BJ (cell line): ENCODE measurements at places on chromosomes 11 and 22.

DNA sequence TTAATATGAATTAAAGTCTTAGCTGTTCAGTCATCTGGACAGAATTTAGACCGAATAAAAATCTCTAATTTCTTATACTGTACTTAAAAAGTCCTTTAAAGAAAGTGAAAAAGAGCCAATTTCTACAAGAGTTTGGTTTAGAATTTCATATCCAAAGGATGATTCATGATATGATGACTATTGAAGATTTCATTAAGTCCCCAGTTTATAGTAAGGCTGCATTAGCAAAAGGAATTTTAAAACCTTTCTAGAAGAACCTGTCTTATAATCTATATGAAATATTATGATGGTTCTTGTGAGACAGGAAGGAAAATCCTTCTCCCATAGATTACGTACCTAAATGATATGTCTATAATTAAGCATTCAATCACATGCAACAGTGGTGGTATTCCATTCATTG lies 34.8 kb downstream of the TSG101 start:
- no peak for DNase-seq

DNA sequence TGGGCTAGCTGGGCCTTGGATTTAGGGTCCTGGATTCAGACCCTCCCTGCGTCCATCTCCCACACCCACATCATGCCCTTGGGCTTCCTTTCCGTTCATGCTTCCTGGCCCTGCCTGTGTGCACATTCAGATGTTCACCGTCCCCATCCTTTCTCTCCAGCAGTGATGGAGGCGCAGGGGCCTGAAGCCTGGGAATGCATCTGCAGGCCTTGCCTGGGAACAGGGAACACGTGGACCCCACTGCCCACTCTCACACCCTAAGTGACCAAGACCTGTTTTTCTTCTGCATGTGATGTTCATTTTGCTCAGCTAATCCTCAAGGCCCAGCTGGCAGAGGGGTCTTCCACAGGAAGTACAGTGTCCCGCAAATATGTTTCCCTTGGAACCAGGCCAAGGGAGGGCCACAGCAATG lies 91.6 kb upstream of the PARVA start:
- no peak for DNase-seq

DNA sequence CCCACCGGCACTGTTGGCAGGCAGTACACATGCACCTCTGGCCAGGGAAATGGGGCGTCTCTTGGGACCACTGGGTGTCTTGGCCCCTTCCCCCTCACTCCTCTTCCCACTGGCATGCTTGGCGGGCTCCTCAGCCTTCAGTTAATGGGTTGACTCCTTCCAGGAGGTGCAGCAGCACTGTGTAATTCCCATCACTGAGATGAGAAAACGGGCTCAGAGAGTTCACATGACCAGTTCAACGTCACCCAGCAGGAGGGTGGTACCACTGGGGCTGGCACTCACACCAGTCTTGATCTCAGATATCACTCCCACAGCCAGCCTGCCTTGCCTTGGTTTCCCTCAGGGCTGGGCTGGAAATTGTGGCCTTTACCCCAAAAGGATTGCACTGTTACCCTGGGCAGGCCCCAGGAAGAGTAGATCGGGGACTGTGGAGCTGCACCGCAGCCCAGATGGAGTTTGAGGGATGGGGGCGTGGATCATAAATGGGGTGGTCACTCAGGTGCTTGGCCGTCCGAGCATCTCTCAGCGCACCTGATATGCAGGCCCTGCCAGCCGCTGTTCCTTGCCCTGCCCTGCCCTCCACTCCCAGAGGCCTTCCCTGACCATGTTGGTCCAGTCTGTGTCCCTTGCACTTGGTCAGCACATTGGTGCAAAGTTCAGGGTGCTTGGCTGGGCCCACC lies 16.9 kb downstream of the CAPN5 start:
- no peak for DNase-seq

GRCh38 chr22:26236991-26237390 lies 67.7 kb downstream of the SEZ6L start:
- no peak for DNase-seq
